ENCODE measurements at places on chromosomes 13 and 19.
A peak's percentile ranks its signal among the peaks of the same experiment; 100 is the strongest.

GRCh38 chr13:31124204-31124603 is 37.5 kb downstream of the HSPH1 start:
- no peak for ATAC-seq

GRCh38 chr13:112468069-112468468 is 91.9 kb downstream of the SPACA7 start:
- ATAC-seq: no peak

GRCh38 chr19:6047741-6048251 is 62.5 kb downstream of the RFX2 start:
- ATAC-seq: no peak

DNA sequence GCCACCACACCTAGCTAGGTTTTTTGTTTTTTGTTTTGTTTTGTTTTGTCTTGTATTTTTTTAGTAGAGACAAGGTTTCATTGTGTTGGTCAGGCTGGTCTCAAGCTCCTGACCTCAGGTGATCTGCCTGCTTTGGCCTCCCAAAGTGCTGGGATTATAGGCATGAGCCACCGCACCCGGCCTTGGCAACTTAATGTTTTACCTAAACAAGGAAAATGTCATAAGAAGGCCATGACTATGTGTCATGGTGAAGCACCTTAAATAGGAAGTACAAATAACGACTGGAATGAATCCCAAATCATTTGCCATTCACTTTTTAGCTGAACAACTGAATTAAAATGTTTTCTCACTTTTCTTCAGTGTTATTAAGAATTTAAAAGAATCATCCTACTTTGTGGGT is 465.2 kb downstream of the KCTD12 start:
- no peak for ATAC-seq

- no peak for ATAC-seq
These were observed 41.4 kb downstream of the ZNF333 start for GRCh38 chr19:14731200-14731599.

- peak; percentile 93 for ATAC-seq
These were observed 15.8 kb upstream of the GARIN5A start for GRCh38 chr19:50492303-50493052.
